ENCODE measurements at places on chromosomes 6 and 20.

DNA sequence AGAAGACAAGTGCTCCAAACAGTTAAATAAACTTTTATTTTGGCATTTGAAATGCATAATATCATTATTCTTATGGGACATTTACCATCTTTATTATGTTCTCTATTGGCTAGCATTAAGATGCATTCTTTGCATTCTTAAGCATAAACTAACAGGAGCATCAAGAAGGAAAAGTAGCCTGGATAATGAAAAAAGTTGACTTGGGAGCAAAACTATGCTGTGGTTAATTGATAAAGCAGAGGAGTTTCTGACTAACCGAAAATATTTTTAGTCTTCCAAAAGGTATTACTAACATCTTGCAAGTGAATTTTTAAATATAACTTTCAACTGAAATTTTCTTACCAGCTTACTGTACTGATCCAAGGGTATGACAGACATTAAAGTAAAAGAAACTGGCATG, 140.3 kb downstream of the FLRT3 start:
- DNase-seq, result no peak

GRCh38 chr6:53310771-53311585, 37.8 kb downstream of the ELOVL5 start:
- DNase-seq, result no peak

DNA sequence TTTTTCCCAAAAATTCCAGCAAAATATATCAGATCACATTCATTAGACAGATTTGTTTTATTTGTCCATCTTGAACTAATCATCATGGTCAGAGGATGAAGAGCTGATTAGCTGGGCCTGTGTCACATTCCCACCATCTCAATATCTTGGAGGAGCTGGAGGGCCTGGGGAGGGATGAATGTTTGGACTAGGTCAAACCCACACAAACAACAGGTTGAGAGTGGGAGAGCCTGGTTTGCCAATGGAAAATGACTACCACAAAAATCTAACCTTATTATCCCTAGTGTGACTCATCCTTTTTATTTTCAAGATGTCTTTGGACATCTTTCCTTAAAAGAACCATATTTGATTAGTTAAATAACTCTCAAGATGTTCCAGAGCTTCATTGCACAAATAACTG, 242.4 kb downstream of the OGFRL1 start:
- DNase-seq, result no peak

- no peak for DNase-seq
Observed at GRCh38 chr6:125828476-125829039, 37.8 kb downstream of the NCOA7 start.

GRCh38 chr6:53956068-53956711, 155.1 kb upstream of the MLIP start:
- DNase-seq, result peak; percentile 12

Measured in GM13977 (cell line).